ENCODE measurements at places on chromosomes 11 and 22. TPM values are rescaled to one million over a fixed set of nuclear protein-coding genes. Genes with fewer than 3 reads are reported as not detected.
A peak's percentile ranks its signal among the peaks of the same experiment; 100 is the strongest.

GDPD4 gene
- not detected for total RNA-seq

GRCh38 chr11:76977791-76978190, 56.4 kb upstream of the B3GNT6 start:
- DNase-seq, result no peak

- peak; percentile 76 for DNase-seq
These were observed 12.7 kb upstream of the ARHGEF17 start for GRCh38 chr11:73295241-73295995.

SCGB1D2 gene
- total RNA-seq, result 0.60 TPM

- DNase-seq, result no peak
These were observed 95.5 kb downstream of the RRM1 start for GRCh38 chr11:4190098-4190497.

NRGN gene
- 17.9 TPM for total RNA-seq

DNA sequence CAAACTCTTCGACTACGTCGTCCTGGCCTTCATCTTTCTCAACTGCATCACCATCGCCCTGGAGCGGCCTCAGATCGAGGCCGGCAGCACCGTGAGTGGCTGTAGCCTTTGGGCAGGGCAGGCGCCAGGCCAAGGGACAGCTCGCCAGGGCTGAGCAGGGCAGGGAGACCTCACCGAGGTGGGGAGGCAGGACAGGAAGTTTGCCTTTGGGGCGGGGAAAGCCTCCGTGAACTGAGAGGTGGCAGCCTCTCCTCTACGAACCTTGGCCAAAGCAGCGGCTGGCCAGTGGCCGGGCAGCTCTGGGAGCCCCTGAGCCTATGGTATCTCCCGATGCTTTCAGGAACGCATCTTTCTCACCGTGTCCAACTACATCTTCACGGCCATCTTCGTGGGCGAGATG, 93.2 kb downstream of the CACNA1I start:
- DNase-seq, result no peak

GRCh38 chr11:66745356-66746235, 16.6 kb upstream of the SPTBN2 start:
- DNase-seq, result peak; percentile 67

TUBA8 gene
- 1.1 TPM for total RNA-seq

Data from kidney (tissue), 22 donors.